ENCODE measurements at places on chromosomes 6 and 20. TPM values are rescaled to one million over a fixed set of nuclear protein-coding genes. Genes with fewer than 3 reads are reported as not detected.

Gene MYBL2
- total RNA-seq, result 28.8 TPM

Gene XKR7
- total RNA-seq, result under 0.01 TPM

Gene ZBTB22
- 10.3 TPM for total RNA-seq

Gene PPP1R10
- 37.8 TPM for total RNA-seq

Gene BACH2
- total RNA-seq, result 12.3 TPM

DNA sequence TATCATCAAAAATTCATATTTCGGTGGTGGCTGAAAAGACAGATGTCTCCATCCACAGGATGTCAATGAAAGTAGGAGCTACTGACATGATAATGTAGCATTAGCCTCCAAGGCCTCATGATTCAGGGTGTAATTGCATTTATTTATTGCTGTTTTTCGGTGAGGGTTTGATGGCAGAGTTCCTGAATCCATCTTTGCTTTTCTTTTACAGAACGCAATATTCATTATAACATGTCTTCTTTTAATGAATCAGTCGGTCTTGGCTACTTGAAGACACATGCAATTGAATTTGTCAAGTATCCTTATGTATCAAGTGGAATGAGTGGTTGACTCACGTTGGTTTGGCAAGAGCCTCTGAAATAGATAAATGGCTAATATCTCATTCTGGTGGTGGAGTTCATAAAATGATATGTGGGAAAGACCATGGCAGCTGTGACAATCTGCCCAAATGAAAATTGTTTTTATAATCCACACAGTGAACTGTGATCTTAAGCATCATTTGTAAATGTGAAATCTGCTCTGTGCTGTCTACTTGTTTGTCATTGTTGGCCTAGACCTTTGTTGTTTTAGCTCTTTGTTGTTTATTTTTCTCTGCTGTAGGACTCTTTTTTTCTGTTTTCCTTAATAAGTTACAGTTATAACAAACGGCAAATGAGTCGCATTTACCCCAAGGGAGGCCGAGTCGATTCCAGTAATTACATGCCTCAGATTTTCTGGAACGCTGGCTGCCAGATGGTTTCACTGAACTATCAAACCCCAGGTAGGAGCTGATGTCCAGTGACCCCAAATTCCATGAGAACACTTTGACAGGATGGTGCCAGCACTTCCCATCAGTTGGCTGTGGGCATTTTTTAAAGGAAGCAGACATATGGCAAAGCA, 105.7 kb upstream of the LAMP5 start:
- no peak overlapping the region for H3K4me3 ChIP-seq
- no peaks in the 10 kb centered on the region for H3K36me3 ChIP-seq
- H3K27me3 ChIP-seq, result no peaks in the 10 kb centered on the region
- no peak overlapping the region for H3K27ac ChIP-seq
- no peaks in the 10 kb centered on the region for H3K4me1 ChIP-seq

DNA sequence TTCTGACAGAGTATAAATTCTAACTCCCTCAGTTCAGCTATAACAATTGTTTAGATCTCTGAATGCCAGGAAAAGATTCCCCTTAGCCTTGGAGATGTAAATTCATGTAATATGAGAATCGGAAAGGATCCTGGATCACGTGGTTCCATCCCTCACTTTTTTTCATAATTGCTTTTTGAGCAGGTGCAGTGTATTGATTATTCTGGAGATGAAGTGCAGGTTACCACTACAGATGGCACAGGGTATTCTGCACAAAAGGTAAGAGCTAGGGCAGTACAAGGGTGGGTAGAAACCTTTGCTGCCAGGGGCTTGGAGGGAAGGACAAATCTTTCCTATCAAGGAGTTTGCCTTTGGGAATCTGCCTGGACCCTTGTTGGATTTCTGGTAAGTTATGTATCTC, 52.7 kb downstream of the KDM1B start:
- H3K27ac ChIP-seq, result no peak overlapping the region
- no peaks in the 10 kb centered on the region for H3K27me3 ChIP-seq
- H3K36me3 ChIP-seq, result peaks cover 22% of the 10 kb centered on the region
- H3K4me1 ChIP-seq, result no peaks in the 10 kb centered on the region

DNA sequence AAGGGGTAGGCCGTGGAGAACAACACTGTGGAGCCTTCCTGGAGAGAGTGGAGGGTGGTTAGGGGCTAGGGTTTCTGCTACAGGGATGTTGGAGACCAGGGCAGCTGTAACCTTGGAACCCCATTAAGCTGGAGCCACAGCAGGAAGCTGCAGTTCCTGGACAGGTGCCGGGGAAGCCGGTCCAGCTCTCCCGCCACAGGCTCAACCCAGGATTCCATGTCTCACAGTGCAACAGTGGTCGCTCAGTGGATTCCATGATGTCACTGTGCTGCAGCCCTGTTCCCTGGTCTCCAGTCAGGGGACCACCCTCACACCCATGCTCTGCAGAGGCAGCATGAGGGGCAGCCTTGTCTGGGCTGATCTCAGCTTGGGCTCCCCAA, 264.6 kb upstream of the CDYL start:
- H3K36me3 ChIP-seq, result no peaks in the 10 kb centered on the region
- no peaks in the 10 kb centered on the region for H3K27me3 ChIP-seq
- no peak overlapping the region for H3K4me3 ChIP-seq
- no peak overlapping the region for H3K27ac ChIP-seq

- no peak for DNase-seq
- H3K27ac ChIP-seq, result no peak overlapping the region
- no peaks in the 10 kb centered on the region for H3K27me3 ChIP-seq
- no peaks in the 10 kb centered on the region for H3K4me1 ChIP-seq
- H3K4me3 ChIP-seq, result no peak overlapping the region
- no peaks in the 10 kb centered on the region for H3K36me3 ChIP-seq
Measured at GRCh38 chr6:79410806-79411205, 126.4 kb downstream of the LCA5 start.

- no peak for DNase-seq
- no peaks in the 10 kb centered on the region for H3K4me1 ChIP-seq
- H3K27me3 ChIP-seq, result no peaks in the 10 kb centered on the region
- no peak overlapping the region for H3K4me3 ChIP-seq
Measured at GRCh38 chr6:25596928-25597818, 54.8 kb upstream of the SCGN start.

DNA sequence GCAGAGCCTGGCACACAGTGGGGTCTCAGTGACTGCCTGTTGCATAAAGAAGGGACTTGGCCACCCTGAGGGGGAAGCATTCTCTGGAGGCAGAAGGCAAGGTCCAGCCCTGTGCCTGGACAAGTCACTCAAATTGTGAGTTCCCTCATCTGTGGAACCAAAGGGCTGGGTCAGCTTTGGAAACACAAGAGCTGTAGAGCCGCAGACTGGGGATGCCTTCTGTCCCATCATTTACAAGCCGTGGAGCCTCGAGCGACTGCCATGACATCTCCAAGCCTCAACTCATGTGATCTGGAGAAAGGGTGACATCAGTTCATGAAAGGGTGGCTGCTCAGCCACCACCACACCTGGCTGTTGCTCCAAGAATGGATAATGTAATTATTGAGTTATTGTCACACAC, 20.4 kb upstream of the SIRPD start:
- no peak overlapping the region for H3K27ac ChIP-seq
- no peaks in the 10 kb centered on the region for H3K4me1 ChIP-seq
- no peak for DNase-seq
- H3K4me3 ChIP-seq, result no peak overlapping the region
- H3K27me3 ChIP-seq, result no peaks in the 10 kb centered on the region
- H3K36me3 ChIP-seq, result no peaks in the 10 kb centered on the region

DNA sequence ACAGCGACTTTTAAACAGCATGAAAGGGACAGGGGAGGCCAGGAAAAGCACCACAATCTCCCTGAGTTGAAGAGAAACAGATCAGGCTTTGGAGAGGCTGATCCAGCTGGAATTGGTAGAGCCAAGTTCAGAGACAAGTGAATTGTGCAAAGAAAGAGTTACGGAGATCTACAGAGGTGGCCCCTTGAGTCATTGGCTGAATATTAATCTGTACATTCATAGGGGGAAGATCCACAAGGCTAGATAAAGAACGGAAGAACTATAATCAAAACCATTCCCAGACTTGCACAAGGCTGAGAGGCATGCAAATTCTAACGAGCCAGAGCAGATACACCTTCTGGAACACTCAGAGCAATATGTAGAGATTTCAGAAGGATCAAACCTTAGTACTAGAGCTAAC, 14.2 kb upstream of the FOXQ1 start:
- no peak overlapping the region for H3K27ac ChIP-seq
- no peak for DNase-seq
- H3K4me3 ChIP-seq, result no peak overlapping the region
- no peaks in the 10 kb centered on the region for H3K36me3 ChIP-seq
- H3K4me1 ChIP-seq, result no peaks in the 10 kb centered on the region

DNA sequence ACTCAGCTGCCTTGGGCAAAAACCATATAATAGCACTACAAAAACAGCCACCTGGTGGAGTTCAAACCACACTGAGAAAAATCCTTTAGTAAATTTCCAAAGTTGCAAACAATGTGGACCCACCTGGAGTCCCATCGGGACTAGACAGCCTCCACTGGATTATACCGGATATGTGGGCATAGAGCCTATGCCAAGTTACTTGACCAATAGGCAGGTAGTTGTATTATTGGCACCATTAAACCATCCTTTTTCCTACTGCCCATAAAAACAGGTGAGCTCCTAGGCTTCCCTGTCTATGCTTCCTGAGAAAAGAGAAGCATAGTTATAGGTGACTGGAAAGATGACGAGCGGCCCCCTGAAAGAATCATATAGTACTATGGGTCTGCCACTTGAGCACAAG, 51.7 kb upstream of the ADGRF4 start:
- no peak overlapping the region for H3K27ac ChIP-seq
- no peaks in the 10 kb centered on the region for H3K4me1 ChIP-seq
- H3K27me3 ChIP-seq, result no peaks in the 10 kb centered on the region
- no peaks in the 10 kb centered on the region for H3K36me3 ChIP-seq
- no peak overlapping the region for H3K4me3 ChIP-seq
- DNase-seq, result no peak

Measured in thymus (tissue), 14 donors.